ENCODE measurements at places on chromosomes 16 and 17. TPM values are rescaled to one million over a fixed set of nuclear protein-coding genes. Genes with fewer than 3 reads are reported as not detected.

DNA sequence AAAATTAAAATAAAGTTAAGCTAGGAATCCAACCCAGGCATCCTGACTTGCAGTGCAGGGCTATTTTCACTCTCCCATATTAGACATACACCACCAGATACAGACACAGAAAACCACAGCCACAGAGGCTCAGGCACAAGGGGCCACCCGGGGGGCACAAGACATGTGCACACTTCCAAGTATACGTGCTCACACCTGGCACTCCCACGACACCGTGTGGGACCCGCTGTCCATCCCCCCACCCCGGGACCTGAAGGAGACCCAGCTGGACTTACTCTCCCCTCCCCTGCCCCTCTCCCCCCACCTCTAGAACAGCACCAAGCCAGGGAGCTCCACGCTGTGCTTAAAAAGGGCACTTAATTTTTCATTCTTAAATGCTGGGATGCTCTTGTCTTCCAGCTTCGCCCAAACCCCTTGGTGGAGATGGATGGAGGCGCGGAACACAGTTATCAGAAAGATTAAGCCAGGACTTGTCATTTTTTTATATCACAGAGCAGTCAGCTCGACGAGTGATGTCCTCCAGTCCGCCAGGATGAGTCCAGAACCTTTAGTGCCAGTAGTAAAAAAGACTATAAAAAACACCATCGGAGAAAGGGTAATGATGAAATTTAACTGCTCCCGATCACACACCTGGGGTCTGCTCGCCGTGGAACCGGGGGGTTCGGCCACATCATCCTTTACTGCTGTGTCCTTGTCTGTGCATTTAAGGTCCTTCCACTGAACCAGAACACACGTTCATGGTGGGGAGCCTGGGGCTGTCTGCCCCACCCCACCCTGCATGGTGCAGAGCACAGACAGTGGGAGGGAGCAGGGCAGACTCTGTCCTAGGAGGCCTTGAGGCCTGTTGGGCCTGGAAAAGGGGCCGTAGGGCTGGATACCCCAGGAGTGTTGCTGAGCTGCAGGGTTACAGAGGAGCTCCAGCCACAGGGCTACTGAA is 73.3 kb upstream of the LHX1 start:
- no peak for DNase-seq

CCL1 gene
- not detected for total RNA-seq

DNA sequence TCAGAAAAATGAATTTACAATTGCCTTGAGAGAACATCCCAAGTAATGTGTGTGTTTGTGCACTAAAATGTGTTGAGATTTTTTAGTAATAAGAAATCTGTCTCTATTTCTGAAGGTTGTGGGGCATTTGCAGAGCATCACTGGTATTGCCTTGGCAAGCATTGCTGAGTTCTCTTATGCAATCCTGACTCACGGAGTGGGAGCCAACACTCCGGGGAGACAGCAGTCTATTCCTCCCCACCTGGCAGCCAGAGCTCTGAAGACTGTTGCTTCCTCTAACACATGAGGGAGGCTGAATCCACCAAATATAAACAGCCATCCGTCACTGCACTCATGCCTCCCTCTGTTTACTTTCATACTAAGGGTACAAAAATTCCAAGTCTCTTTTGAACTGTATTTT is 10.6 kb downstream of the CNTD1 start:
- DNase-seq: peak; percentile 70

- DNase-seq: no peak
Measured at GRCh38 chr17:62720126-62720850, 87.8 kb downstream of the MARCHF10 start.

GRCh38 chr17:11742886-11743285 is 144.6 kb downstream of the DNAH9 start:
- no peak for DNase-seq

- DNase-seq: no peak
Measured at GRCh38 chr16:84631886-84632285, 14.0 kb upstream of the COTL1 start.

GRCh38 chr17:60151355-60151754 is 1.6 kb downstream of the CA4 start:
- DNase-seq: peak; percentile 26

SCARF1 gene
- total RNA-seq: 2.5 TPM

DNA sequence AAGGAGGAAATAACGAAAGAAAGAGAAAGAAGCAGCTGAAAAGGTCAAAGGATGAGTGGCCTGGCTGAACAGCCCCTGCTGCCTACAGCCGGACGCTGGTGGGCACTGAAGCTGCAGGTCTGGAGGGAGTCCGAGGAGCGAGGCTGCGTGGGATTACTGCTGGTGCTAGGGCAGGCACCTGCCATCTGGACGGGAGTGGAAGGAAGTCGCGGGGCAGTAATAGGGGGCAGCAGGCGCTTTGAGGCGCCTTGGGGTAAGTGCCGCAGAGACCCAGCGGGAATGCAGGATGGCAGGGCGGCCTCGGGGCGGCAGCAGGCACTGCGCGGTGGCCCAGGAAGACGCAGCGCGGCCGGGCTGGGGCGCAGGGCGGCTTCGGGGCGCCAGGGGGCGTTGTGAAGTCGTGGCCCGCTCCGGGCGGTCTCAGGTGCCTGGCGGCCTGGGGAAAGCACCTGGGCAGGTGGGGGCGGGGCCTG is 303 bp upstream of the SCNN1G start:
- DNase-seq: peak; percentile 27

GRCh38 chr16:1332618-1333148 is 762 bp upstream of the BAIAP3 start:
- DNase-seq: no peak

- DNase-seq: no peak
Measured at GRCh38 chr16:65546353-65546791, 424.5 kb upstream of the CDH11 start.

MT1G gene
- 0.33 TPM for total RNA-seq

ACSM2A gene
- not detected for total RNA-seq

DNA sequence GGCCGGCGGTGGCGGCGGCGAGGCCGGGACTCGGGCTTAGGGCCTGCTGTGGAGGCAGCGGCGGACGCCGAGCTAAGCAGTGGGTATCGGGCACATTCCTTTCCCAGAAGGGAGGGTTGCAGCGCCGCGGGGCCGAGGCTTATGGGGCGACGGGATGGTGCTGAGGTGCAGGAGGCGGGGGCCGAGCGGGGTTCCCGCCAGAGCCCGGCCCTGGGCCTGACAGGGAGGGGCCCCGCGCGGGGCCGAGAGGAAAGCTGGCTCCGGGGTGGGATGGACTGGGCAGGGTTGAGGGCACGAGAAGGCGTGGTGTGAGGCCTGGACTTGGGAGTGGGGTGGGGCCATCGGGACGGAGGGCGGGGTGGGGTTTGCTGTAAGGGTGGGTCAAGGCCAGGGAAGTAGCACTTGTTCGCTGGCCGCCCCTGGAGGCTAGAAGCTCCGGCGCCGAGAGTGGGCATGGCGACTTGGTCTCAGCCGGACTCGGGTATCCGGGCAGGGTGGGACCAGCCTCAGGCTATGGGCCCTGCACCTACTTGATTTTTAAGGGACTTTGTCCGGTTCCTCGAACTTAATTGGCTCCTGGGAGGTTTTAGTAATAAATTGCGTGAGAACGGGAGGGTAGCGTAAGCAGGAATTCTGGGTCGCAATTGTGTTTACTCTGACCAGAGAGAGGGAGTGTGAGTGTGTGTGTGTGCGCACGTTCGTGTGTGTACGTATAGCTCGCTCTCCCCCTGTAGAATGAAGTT is 396 bp downstream of the NFE2L1 start:
- DNase-seq: peak; percentile 91

DNA sequence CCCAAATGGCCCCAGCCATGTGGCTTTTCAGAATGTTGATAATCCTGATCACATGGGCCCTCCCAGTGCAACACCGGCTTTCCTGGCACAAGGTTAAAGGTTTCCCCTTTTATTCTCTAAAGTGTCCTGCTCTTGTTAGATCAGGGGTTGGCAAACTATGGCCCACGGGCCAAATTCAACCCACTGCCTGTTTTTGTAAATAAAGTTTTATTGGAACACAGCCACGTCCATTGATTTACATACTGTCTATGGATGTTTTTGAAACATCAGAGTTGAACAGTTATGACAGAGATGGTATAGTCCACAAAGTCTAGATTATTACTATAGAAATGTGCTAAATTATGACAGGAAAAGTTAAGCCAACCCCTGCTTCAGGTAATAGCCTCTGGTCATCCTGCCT is 157.3 kb downstream of the ZFHX3 start:
- no peak for DNase-seq

ORAI3 gene
- total RNA-seq: 10.5 TPM

MARCHF10 gene
- total RNA-seq: 0.16 TPM

KRTAP16-1 gene
- not detected for total RNA-seq

- no peak for DNase-seq
Measured at GRCh38 chr16:747978-748746, 7.4 kb upstream of the CIAO3 start.

PLD6 gene
- total RNA-seq: not detected

DNA sequence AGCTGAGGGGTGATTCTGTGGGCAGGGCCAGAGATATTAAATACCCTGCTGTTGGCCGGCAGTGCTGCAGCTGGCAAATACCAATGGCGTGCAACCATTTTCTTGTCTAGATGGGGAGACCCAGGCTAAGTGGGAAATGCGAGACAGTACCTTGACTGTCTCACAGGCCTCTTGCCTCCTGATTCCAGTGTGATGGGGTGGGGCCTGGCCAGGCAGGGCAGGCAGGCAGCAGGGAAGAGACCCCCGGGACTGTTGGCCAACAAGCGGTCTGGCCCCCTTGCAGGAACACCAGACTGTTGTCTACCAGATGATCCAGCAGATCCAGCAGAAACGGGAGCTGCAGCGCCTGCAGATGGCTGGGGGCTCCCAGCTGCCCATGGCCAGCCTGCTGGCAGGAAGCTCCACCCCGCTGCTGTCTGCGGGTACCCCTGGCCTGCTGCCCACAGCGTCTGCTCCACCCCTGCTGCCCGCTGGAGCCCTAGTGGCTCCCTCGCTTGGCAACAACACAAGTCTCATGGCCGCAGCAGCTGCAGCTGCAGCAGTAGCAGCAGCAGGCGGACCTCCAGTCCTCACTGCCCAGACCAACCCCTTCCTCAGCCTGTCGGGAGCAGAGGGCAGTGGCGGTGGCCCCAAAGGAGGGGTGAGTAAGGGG is 5.7 kb upstream of the CISD3 start:
- no peak for DNase-seq

DNA sequence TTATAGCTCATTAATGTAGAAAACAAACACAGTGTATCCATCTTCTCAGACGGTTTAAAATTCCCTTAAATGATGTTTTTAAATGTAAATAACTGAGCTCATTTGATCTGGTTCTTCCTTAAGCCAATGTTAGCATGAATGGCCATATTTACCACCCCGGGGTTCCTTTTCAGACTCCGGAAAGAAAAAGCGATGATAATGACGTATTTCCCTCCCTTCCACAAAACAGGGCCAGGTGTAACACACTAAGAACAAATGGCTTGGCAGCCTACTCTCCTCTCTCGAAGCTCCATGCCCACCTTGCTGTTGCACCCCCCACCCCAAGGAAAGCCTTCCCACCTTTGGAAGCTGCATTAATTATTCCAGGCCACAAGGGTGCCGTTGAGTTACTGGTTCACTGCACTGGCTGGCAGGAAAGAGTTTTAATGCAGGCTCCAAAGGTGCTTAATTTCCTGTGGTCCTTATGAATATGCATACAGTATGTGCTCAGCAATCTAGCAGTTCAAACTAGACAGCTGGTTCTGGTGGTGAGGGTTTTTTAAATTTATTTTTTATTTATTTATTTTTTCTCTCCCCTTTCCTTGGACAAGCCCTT is 378.9 kb downstream of the WWOX start:
- no peak for DNase-seq

DNA sequence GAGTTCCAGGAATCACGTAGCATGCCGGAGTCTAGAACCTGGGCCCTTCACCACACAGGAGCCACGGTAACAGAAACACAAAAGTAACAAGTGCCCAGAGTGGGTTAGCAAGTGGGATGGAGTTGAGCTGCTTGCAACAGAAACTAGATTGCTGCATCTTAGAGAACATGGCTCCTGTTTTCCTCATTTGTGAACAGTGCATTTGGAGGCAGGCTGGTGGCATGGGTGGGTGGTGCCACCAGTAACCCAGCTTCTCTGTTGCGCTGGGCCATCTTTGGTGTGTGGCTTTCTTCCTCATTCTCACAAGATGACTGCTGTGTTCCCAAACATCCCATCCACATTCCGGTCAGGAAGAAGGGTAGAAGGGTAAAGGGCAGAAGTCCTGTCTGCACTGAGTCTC is 95.5 kb downstream of the KATNIP start:
- no peak for DNase-seq

- no peak for DNase-seq
Measured at GRCh38 chr16:64889446-64889845, 232.4 kb downstream of the CDH11 start.

DNA sequence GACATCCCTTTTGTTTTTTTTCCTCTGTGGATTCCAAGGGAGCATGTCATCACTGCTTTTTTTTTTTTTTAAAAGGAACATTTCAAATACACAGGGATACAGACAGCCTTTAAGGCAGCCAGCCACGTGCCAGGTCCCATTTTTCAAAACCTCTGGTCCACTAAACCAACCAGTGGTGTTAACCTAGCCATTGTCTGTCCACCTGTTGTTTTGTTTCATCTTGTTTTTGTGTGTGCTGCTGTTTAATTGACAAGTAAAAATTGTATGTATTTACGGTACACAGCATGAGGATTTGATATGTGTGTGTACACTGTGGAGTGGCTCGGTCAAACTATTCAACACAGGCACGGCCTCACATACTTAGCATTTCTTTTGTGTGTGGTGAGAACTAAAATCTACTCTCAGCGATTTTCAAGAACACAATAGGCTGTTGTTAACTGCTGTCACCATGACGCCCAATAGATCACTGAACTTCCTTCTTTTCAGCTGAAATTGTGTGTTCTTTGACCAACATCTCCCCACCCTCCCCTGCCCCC is 19.2 kb downstream of the TMEM114 start:
- DNase-seq: peak; percentile 21

DNA sequence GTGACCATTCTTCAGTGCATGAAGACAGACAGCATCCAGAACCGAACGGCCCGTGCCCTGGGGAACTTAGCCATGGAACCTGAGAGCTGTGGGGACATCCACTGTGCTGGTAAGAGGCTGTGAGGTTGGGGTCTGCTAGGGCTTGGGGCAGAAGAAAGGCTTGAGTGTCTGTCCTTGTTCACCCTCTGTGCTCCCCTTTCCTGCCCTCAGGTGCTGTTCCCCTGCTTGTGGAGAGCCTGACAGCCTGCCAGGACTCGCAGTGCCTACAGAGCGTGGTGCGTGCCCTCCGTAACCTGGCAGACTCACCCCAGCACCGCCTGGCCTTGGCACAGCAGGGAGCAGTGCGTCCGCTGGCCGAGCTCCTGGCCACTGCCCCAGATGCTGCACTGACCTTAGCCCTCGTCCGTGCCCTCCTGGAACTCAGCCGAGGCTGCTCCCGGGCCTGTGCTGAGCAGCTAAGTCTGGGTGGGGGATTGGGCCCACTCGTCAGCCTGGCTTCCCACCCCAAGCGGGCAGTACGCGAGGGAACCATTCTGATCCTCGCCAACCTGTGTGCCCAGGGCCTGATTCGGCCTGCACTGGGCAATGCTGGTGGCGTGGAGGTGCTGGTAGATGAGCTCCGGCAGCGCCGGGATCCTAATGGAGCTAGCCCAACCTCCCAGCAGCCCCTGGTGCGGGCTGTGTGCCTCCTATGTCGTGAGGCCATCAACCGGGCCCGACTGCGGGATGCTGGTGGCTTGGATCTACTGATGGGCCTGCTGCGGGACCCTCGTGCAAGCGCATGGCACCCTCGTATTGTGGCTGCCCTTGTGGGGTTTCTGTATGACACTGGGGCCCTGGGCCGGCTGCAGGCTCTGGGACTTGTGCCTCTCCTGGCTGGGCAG is 2.9 kb downstream of the ARMC5 start:
- no peak for DNase-seq

GRCh38 chr16:85503679-85504231 is 109.4 kb upstream of the GSE1 start:
- no peak for DNase-seq

- DNase-seq: no peak
Measured at GRCh38 chr16:67535201-67535600, 6.6 kb downstream of the RIPOR1 start.

NPIPA8 gene
- total RNA-seq: not detected

CD300C gene
- total RNA-seq: 0.17 TPM

Measured in HT1080 (cell line).